ENCODE measurements at places on chromosomes 11 and 22. TPM values are rescaled to one million over a fixed set of nuclear protein-coding genes. Genes with fewer than 3 reads are reported as not detected.

TTC36 gene
- 0.41 TPM for total RNA-seq

GRCh38 chr11:60971520-60971919 lies at the start of gene CD6:
Gene CD6, plus strand, starts transcription at chr11:60971680. Its CDS starts 186 bp downstream, at chr11:60971866.
- H3K4me3 ChIP-seq = no peak within 1 kb of the TSS
- peaks cover 14% of the 10 kb centered on the region for H3K27me3 ChIP-seq
- no peaks in the 10 kb centered on the region for H3K36me3 ChIP-seq

DBX1 gene
- total RNA-seq = not detected

DNA sequence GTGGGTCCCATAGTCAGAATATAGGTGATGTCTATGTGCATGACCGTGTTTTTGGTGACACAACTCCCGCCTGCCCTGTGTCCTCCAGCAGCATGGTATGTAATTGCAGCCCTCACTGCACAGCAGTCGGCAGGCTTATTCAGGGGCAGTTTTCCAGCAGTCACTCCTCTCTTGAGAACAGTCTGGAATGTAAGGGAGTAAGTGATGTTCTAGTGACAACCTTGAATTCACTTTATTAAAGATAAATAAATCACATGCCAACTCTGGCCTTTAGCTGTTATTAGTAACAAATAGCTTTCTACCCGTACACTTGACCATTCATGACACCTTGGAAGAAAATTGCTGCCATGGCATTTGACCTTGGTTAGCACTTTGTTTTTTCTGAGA lies 27.9 kb downstream of the ZNRF3 start:
- H3K4me1 ChIP-seq = peaks cover 14% of the 10 kb centered on the region
- no peak overlapping the region for H3K4me3 ChIP-seq
- no peaks in the 10 kb centered on the region for H3K27me3 ChIP-seq
- H3K36me3 ChIP-seq = no peaks in the 10 kb centered on the region

HORMAD2 gene
- not detected for total RNA-seq

GRCh38 chr22:20567993-20568417 lies 60.6 kb downstream of the MED15 start:
- H3K27me3 ChIP-seq = no peaks in the 10 kb centered on the region
- H3K27ac ChIP-seq = peak overlapping the region; percentile 97
- no peak for DNase-seq
- H3K4me1 ChIP-seq = peaks cover 66% of the 10 kb centered on the region

SMTNL1 gene
- total RNA-seq = not detected

- DNase-seq = peak; percentile 84
- peaks cover 17% of the 10 kb centered on the region for H3K4me1 ChIP-seq
- H3K36me3 ChIP-seq = no peaks in the 10 kb centered on the region
- no peaks in the 10 kb centered on the region for H3K27me3 ChIP-seq
- H3K4me3 ChIP-seq = no peak overlapping the region
These were observed 10.4 kb downstream of the ADORA2A start for GRCh38 chr22:24437741-24438328.

OR56A1 gene
- not detected for total RNA-seq

- H3K27ac ChIP-seq = no peak overlapping the region
- no peaks in the 10 kb centered on the region for H3K36me3 ChIP-seq
- DNase-seq = no peak
- no peaks in the 10 kb centered on the region for H3K27me3 ChIP-seq
- no peak overlapping the region for H3K4me3 ChIP-seq
These were observed 2.5 kb upstream of the EED start for GRCh38 chr11:86241956-86242535.

DNA sequence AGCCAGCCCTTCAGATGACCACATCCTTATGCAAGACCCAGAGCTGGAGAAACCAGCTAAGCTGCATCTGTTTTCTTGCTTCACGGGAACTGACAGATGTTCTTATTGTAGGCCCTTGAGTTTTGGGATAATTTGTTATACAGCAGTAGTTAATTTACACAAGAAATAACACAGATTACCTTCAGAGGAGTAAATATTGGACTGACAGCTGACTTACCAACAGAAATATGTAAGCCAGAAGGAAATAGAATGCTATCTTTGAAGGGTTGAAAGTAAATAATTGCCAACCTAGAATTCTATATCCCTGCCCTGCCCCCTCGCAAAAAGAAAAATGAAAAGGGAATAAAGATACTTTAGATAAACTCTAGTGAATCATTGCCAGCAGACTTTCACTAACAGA lies 124.1 kb downstream of the WNT7B start:
- H3K36me3 ChIP-seq = peaks cover 53% of the 10 kb centered on the region
- no peak overlapping the region for H3K27ac ChIP-seq
- no peaks in the 10 kb centered on the region for H3K4me1 ChIP-seq
- H3K4me3 ChIP-seq = no peak overlapping the region
- no peak for DNase-seq

DNA sequence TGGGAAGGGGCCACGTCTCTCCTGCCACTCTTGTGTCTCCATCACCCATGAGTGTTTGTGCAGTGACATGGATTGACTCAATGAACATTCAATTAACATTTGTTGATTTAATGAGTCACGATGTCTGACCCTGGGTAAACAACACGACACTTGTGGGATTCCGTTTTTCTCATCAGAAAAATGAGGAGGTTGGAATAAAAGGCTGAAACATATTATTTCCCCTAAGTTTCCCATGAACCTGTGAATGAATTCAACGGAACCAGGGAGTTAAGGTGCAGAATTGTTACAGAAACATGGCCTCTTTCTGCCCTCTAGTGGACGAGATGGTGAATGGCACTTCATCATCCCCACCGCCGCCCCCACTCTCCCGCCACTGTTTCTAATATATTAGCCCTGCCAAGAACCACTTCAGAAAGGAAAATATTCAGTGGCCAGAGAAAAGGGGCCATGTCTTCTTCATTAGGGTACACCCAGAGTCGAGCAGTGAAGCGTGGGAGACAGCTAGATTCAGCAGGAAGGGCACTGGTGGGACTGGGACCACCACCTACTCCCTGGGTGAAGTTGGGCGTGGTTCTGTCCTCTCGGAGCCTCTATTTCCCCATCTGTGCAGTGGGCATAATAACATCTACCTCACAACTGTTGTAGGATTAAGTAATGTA lies 46.3 kb upstream of the SYT13 start:
- peaks cover 72% of the 10 kb centered on the region for H3K27me3 ChIP-seq
- peak; percentile 10 for DNase-seq
- H3K4me3 ChIP-seq = no peak overlapping the region

SCUBE1 gene
- not detected for total RNA-seq

DNA sequence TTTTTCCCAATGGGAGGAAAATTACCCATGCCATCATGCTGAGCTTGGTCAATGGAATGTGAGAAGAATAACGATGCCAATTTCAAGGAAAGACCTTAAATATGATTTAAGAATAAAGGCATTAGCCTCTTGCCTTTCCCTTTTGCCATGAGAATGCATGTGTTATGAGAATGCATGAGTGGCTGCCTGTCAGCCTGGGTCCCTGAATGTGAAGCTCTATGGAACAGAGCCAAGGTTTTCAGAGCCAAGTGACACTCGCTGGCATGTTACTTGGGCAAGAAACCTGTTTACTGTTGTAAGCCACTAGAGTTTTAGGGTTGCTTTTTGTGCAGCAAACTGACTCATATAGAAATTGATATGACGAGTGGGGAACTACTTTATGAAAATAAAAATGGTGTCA lies 75.7 kb downstream of the JRKL start:
- no peaks in the 10 kb centered on the region for H3K36me3 ChIP-seq
- no peaks in the 10 kb centered on the region for H3K27me3 ChIP-seq
- no peak overlapping the region for H3K27ac ChIP-seq
- no peak for DNase-seq

DNA sequence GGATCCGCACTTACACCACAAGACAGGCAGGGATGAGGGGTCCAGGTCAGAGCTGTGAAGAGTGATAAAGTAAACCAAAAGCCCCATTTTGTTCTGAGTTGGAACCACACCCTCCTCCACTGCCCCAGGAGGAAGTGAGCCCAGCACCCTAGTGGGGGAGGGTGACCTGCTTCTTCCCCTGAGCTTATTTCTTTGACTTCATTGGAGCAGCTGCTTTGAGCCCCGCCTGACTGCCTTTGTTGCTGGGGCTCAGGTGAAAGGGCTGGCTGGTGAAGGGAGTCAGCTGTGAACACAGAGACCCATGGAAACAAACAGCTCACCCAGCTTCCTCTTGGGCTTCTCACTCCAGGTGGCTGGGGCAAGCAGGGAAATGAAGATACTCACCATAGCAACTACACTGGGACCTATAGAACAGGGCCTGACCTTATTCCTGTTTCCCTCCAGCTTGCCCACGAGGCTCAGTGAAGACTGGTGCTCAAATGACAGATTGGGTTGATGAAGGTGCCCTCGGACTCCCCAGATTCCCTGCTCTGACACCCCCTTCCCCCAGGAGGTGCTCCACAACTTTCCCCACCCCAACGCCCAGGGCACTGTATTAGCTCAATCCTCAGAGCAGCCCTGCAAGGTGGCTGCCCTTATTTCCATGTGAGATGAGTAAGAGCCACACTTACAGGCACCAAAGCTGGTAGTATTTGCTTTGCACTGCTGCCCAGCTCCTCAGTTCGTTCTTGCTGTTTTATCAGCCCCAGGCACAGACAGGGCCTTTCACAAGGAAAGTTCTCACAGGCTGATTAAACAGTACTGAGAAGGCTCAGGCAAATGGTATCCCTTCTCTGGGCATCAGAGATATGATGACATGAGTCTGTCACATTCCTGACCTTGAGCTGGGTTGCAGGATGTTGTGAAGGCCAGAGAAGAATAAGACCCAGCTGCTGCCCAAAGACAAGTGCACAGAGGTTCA lies 2.4 kb downstream of the UCP2 start:
- no peak overlapping the region for H3K27ac ChIP-seq
- H3K4me1 ChIP-seq = peaks cover 36% of the 10 kb centered on the region
- H3K4me3 ChIP-seq = no peak overlapping the region
- peaks cover 6% of the 10 kb centered on the region for H3K36me3 ChIP-seq
- peak; percentile 62 for DNase-seq

DERL3 gene
- 1.2 TPM for total RNA-seq

DNA sequence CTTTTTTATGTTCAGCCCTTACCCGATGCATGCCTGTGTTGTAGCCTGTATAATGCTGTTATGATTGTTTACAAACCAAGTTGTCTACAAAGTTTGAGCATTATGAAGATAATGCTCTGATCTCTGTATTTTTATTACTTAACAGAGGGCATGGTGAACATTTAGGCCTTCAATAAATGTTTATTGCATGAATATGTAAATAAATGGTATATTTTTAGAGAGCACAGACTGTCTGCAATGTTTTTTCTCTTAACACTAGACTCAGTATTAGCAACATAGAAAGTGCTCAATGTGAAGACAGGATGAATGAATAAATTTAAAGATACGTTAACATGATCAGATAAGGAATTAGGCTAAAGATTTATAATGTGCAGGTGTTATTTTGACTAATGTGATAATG lies 130.9 kb downstream of the UVRAG start:
- H3K36me3 ChIP-seq = no peaks in the 10 kb centered on the region
- no peak overlapping the region for H3K27ac ChIP-seq

GRCh38 chr11:83063073-83063754 lies 8.5 kb downstream of the RAB30 start:
- no peaks in the 10 kb centered on the region for H3K27me3 ChIP-seq
- peak; percentile 64 for DNase-seq
- peaks cover 14% of the 10 kb centered on the region for H3K4me1 ChIP-seq

MAPK8IP1 gene
- 18.8 TPM for total RNA-seq

DNA sequence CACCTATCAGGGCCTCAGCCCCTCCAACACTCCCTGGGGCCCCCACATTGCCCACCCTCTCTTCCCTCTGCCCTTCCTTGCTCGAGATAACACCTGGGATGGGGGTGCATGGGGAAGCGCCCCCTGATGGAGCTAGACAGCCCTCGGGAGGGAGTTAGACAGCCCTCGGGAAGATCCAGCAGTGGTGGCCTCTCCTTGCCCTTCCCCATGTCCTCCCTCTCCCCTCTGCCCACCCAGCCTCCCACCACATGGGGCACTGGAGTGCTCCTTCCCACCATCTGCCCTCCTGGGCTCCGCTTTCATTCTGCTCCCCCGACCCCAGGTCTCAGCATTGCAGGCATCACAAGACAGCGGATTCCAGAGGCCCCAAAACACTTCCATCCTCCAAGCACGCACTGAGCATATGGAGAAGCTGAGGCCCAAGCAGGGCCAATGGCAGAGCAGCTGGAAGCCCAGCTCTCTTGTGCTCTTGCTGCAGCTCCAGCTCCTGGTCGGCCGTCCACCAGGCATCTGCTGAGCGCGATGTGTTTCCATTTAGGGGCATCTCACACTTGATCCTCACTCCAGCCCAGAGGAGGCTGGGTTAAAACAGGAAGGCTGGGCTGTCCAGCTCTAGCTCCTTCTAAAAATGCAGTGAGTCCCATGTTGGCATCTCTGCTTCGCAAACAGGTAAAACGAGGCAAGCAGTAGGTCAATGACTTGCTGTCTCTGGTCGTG lies 65.6 kb downstream of the IGLL1 start:
- H3K36me3 ChIP-seq = no peaks in the 10 kb centered on the region
- H3K4me3 ChIP-seq = no peak overlapping the region
- peaks cover 45% of the 10 kb centered on the region for H3K27me3 ChIP-seq
- H3K4me1 ChIP-seq = no peaks in the 10 kb centered on the region
- H3K27ac ChIP-seq = no peak overlapping the region
- no peak for DNase-seq

DNA sequence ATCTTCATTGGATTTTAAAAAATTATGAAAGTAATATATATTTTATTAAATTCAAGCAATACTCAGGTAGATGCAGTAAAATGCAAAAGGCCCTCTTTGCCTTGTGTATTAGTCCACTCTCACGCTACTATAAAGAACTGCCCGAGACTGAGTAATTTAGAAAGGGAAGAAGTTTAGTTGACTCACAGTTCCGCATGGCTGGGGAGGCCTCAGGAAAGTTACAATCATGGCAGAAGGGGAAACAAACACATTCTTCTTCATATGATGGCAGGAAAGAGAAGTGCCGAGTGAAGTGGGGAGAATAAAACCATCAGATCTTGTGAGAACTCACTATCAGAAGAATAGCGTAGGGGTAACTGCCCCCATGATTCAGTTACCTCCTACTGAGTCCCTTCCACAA lies 130.8 kb downstream of the HIPK3 start:
- no peak overlapping the region for H3K27ac ChIP-seq
- no peak overlapping the region for H3K4me3 ChIP-seq
- no peaks in the 10 kb centered on the region for H3K4me1 ChIP-seq
- H3K36me3 ChIP-seq = no peaks in the 10 kb centered on the region
- DNase-seq = no peak
- H3K27me3 ChIP-seq = no peaks in the 10 kb centered on the region

- peak; percentile 61 for DNase-seq
- no peaks in the 10 kb centered on the region for H3K27me3 ChIP-seq
- peak overlapping the region; percentile 85 for H3K27ac ChIP-seq
- H3K4me1 ChIP-seq = peaks cover 45% of the 10 kb centered on the region
These were observed 39.3 kb upstream of the CELSR1 start for GRCh38 chr22:46576556-46577367.

- no peaks in the 10 kb centered on the region for H3K36me3 ChIP-seq
- H3K27me3 ChIP-seq = no peaks in the 10 kb centered on the region
- no peaks in the 10 kb centered on the region for H3K4me1 ChIP-seq
- no peak overlapping the region for H3K27ac ChIP-seq
- no peak for DNase-seq
- no peak overlapping the region for H3K4me3 ChIP-seq
These were observed 187.5 kb downstream of the SWAP70 start for GRCh38 chr11:9851366-9851765.

IGLL5 gene
- total RNA-seq = not detected

MISFA gene
- total RNA-seq = 7.9 TPM

TIMP3 gene
- total RNA-seq = 79.8 TPM

GRCh38 chr11:127567237-127567932 lies 566.8 kb upstream of the KIRREL3 start:
- DNase-seq = no peak
- no peak overlapping the region for H3K27ac ChIP-seq
- H3K4me1 ChIP-seq = no peaks in the 10 kb centered on the region
- no peaks in the 10 kb centered on the region for H3K36me3 ChIP-seq
- no peaks in the 10 kb centered on the region for H3K27me3 ChIP-seq

GRCh38 chr11:86802601-86803051 lies 2.3 kb downstream of the PRSS23 start:
- H3K27me3 ChIP-seq = no peaks in the 10 kb centered on the region
- peak overlapping the region; percentile 92 for H3K4me3 ChIP-seq
- DNase-seq = peak; percentile 46
- peaks cover 48% of the 10 kb centered on the region for H3K4me1 ChIP-seq

Data from PC-9 (cell line).